ENCODE measurements at places on chromosomes 2 and 18.

DNA sequence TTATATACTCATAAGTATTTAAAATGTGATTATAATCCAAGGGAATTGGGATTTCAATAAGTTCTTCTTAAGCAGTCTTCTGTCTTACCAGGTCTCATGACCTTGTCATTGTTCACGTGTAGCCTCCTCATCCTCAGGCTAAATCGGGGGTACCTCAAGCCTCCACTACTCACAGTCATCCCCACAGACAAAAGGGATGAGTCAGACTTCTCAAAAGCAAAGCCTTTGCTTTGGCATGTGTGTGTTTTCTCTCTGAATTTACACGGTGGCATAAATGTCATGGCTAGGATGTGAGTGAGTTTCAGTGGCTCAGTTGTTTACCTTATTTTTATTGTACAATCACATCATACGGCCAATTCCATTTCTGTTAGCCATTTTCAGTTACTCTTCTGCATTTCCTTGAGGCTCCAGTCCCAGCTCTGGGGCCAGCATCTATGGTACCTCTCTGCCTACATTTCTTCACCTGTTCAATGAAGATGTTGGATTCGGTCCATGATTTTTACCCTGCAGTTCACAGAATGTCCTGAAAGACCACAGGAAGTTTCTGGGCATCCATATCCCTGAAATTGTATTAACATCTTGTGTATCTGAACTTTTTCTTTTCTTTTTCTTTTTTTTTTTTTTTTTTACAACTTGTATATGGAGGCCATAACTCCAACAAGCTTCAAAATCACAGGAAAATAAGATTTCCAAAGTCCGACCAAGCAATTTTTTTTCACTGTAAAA lies 195.3 kb downstream of the FHOD3 start:
- DNase-seq = no peak

- no peak for DNase-seq
Observed at GRCh38 chr2:236646441-236646840, 76.8 kb downstream of the ACKR3 start.

GRCh38 chr2:190182071-190182524 lies 119.6 kb upstream of the MSTN start:
- DNase-seq = no peak

DNA sequence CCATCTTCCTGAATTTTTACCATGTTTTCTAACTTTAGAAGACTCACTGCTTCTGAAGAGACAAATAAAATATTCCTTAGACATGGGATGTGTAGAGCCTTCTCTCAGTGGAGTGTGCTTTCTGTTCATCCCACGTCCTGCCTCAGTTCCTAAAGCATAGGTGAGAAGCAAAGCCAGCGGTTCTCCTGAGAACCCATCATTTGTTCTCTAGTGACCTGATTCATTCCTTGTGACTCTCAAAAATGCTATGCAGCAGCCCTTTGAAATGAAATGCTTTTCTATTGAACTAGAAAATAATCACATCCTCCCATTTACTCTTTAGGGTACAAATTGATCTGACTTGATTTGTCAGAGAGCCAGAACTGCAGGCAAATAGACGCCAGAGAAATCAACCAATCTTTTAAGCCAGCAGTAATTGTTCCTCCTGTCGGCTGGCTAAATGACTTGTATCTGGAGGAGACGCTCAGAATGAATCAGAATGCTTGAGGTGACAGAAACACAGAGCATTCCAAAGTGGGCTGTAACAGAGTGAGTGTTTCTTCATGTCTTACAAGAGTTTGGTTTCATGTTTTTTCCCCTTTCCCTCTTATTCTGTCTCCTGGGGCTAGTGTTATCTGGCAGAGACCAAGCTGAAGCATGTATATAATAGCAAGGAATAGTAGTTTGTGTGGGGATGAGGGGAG lies 81.3 kb upstream of the TMEM178A start:
- no peak for DNase-seq

DNA sequence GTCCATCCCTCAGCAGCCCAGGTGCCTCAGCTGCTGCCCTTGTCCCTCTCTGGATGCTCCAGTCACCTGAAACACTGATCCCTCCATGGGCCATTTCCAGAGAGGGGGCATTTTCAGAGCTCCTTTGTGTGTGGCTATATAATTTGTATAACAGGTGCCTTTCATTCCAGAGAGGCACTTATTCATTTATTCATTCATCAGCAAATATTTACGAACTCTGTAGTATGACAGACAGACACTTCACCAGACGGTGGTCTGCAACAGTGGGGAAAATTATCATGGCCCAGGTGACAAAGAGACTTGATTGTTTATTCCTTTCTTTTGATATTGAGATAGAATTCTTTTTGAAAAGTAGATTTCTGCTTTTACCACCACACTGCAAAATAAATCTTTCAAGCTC lies 361.7 kb downstream of the TMEM182 start:
- DNase-seq = no peak

GRCh38 chr2:237304763-237305514 lies 109.0 kb downstream of the COL6A3 start:
- DNase-seq = no peak

- no peak for DNase-seq
Observed at GRCh38 chr2:53231908-53232307, 535.7 kb upstream of the CHAC2 start.

GRCh38 chr2:222358876-222359275 lies 60.1 kb upstream of the PAX3 start:
- peak; percentile 92 for DNase-seq

- no peak for DNase-seq
Observed at GRCh38 chr2:142841788-142842187, 35.7 kb upstream of the KYNU start.

DNA sequence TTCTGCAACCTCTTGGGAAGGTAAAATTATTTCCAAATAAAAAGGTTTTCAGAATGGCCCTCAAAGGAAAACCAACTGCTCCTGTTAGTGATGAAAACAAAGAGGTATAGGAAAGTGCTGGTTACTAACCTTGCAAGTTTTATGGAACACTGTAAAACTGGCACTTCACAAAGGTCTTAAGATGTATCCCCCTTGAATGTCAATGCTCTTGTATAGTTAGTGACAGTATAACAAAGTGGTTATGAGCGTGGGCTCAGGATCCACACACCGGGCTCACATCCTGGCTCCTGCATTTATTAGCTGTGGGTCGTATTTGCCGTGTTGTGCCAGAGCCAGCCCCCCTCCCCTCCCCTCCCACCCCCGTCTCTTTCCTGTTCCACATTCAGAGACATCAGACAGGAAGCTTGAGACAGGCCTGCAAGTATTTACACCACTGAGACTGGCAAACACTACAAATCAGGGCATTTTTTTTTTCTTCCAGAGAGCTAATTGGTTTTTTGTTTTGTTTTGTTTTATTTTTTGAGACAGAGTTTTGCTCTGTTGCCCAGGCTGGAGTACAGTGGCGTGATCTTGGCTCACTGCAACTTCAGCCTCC lies 9.2 kb upstream of the DNPEP start:
- no peak for DNase-seq

DNA sequence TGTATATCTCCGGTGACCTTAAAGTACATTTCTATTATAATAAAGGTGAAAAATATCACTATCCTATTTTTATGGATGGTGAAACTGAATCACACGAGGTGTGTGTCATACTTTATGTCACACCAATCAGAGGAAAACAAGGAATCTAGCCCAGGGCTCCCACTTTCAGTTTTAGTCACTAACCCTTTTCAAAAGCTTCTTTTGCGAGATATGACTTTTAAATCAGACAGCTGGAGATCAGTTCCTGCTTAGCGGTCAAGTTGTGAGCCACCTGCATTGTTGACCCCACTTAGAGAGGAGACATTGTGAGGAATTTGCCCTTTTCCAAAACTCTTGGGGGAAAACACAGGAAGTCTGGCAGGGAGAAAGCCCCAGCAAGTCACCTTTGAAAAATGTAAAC lies 70.5 kb downstream of the CPS1 start:
- no peak for DNase-seq

Data from HL-60 (cell line).